ENCODE measurements at places on chromosomes 2 and 18.

DNA sequence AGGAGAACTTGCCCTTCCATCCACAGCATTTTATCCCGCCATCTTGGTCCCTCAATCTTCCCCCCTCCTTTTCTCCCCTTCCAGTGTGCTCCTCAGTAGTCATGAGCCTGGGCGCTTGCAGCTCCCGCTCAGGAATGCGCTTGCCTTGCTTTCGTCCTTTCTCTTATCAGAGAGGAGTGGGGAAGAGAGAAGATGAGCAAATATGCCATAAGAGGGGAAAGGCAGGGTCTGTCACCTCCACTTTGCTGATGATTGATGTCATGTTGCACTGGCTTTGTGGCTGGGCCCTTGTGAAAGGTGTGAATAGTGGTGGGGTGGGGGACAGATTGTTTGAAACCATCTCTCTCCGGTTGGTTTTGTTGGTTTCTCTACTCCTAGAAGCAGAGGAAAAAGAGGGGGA lies 569.3 kb downstream of the TNS1 start:
- no peak for DNase-seq

- DNase-seq: no peak
Measured at GRCh38 chr2:25437881-25438662, 96.3 kb upstream of the DNMT3A start.

- no peak for DNase-seq
Measured at GRCh38 chr2:207920321-207920720, 105.0 kb downstream of the PLEKHM3 start.

DNA sequence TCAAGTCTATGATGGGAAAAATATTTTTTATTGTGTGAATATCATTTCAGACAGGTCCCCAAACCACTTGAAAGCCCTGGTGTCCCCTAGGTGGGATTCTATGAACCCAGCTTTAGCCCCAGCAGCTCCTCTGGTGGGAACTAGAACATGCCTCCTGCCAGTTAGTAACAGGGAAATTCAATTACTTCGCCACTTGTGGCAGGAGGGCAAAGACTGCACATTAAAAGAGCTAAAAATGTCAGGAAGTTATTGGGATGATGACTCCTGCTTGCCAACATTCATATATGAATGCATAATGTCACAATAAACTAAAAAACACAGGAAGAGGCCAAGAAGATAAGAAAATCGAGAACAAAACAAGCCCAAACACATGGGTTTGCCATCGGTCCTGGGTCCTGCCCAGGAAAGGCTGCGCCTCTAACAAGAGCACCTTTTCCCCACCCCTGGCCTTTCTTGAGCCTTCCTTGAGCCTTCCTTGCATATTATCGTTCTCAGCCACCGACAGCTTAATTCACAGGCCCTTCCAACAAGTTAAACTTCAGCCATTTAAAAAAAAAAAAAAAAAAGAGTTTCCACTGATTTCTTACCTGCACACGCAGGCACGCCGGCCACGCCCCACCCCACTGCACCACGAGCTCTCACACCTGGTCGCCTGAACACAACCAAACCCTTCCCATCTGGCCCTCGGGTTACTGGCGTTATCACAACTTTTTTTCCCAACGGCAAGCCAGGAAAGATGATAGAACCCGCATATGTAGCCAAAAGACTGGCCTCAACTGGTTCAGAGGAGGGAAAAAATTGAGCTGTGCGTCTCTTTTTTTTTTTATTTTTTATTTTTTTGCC lies 23.4 kb downstream of the BCL11A start:
- DNase-seq: peak; percentile 77

- no peak for DNase-seq
Measured at GRCh38 chr18:49878567-49879270, 65.4 kb upstream of the ACAA2 start.

DNA sequence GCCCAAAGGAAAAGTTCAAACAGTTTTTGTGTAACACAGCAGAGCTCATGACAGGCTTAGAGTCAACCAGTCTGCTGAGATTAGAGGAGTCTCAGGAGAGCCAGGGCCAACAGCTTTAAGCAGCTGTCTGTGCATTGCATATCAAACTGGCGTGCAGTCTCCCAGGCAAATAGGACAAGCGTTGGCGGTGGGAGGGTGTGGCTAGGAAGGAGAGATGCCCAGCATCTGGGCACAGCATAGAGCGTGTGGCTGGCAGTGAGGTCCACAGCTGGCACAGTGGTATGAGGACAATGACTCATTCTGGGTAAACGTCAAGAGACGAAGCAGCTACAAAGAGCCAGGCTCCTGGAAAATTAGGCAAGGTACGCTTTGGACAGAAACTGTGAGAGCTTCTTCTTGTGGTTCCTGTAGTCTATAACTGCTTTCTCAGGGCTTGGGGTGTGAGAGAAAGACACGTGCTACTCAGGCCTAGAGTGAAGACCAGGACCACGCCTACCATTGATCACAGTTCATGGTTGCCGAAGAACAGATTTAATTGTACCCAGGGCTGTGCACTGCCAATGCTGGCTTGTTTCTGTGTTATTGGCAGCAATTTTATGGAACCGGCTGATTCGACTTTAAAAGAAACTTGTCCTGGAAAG lies 14.8 kb downstream of the ZAP70 start:
- no peak for DNase-seq

DNA sequence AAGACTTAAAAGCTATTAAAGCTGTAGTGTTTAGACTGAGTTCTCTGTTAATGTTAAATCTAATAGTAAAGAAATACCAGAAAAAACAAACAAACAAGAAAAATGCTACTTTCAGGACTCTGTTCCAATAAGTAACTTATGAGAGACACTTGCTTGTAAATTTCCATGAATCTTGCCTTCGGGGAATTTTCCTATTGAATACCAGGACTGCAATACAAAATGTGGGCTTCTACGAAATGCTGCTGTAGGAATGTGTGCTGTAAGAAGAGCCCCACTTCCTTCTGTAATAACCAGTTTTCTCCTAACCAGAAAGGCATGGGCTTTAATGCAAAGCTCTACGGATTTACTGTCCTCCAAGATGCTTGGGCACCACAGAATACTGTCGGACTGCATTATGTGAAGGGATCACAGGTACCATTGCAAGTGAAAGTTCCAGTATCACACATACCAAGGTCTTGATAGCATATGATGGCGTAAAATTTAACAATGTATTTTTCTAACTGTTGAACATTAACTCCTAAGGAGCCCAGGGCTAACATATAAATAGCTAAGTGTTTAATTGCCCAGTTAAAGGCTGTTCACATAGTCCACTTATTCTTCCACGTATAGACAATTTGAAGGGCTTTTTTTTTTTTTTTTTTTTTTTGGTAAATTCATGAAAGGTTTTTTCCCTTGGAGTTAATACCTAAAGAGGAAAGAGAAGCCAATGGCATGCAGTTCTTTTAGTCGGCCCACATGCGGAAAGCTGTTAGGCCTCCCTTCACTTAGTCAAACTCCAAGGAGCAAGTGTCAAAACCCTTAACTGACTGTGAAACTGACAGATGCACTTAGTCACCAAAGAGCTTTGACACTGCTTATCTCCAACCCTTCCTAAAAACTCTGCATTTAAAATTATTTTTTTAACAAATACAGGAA lies 564.0 kb upstream of the POU3F3 start:
- DNase-seq: no peak

DNA sequence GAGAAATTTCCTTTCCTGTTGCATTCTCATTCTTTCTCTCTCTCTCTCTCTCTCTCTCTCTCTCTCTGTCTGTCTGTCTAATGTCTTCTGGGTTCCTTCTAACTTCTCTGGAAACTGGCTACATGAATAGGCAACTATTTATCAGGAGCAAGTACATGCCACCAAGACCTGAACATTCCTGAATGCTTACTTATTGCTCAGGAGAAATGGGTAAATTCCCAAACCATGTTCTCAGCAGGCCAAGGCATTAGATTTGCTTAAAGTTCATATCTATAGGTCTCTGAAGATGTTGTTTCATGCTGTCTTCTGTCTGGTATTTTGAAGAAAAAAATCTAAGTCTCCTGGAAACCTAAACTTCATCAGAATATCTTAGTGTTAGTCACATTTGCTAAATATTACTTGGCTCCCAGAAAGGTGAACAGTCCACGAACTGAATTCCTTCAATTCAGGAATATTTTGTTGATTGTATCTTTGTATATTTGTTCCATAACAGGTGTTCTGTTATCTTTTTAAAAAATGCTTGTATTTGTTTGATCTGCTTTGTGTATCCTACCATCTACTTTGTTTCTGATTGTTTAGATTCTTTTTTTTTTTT lies 77.2 kb upstream of the FIGN start:
- no peak for DNase-seq

DNA sequence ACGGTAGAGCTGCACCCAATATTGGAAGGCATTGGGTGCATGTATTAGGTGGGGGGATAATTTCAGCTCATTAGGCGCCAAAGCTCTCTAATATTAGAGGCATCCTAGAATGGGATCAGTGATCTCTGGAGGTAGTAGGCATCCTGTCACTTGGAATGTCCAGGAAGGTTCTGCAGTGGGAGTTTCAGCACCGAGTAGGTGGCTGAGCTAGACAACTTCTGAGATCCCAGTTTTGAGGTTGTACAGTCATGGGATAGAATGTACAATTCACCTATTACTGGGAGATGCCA lies 210.9 kb downstream of the MYCN start:
- no peak for DNase-seq

GRCh38 chr18:32730068-32730467 lies 42.8 kb downstream of the KLHL14 start:
- peak; percentile 57 for DNase-seq

Data from NCI-H1092 treated with DMSO at 0.1 percent for 48 hours (cell line).